Jurkat, Clone E6-1 (cell line): ENCODE measurements at places on chromosomes 5 and 9.

DNA sequence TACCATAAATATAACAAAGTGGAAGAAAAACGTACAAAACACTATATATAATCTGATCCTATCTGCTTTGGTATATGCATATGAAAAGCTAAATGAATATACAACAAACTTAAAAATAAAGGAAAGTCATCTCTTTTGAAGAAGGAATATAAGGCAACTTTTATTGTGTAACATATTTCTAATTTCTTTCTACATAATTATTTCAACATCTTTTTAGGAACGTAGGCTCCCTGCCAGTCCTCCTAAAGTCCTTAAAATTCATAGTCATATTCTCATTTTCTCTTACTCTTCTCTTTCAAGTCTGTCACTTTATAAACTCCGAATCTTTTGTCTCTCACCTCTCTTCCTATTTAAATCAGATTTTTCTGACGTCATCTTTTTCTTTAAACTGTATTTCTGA lies 9.6 kb downstream of the DEPDC1B start:
- no peak for DNase-seq

DNA sequence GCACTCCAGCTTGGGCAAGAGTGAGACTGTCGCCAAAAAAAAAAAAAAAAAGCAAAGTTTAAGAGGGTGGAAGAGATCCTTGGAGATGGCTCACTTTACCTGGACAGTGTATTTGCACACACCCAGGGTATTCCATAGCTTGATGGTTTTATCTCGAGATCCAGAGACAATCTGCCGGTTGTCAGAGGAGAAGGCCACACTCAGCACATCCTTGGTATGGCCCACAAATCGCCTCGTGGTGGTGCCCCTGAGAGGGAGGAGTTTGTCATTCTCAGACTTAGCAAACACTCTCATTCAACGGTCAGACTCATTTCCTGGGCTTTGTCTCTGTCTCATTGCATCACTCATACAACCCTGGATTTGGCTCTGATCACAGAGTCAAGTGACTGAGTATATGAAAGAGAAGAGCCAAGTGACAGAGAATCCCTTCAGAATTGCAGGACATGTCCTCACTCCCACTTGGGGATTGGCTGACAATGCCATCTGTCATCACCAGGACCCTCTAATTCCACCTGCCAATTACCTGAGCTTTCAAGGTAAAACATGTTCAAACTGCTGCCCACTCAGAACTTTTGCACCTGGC lies 2.2 kb downstream of the RACK1 start:
- DNase-seq: peak; percentile 49

DNA sequence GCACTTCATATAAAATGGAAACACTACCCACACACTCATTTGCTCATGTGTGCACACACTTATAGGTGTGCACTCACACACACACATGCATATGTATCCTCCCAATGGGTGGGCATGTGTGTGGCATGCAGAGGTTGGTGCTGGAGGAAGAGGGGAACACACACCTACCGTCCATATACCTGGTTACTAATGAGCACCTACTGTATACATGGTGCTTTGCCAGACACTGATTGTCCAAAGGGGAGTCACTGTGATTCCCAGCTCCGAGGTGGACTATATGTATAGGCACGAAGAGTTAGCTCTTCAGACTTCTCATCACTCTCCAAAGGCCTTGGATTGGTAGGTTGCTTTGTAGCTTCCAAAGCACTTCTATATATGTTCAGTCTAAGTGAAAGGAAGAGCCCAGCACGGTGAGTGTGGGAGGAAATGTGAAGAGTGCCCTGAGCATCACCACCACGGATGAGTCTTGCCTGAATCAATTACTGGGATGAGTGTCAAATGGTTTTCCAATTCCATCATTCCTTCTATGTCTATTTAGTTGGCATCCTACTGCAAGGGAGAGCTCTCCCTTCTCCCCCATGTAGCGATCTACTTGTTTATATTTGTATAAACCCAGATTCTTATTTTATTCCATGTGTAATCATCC lies 12.6 kb upstream of the ERGIC1 start:
- no peak for DNase-seq

GRCh38 chr5:132883261-132883834 lies 9.9 kb downstream of the LEAP2 start:
- DNase-seq: peak; percentile 29

- DNase-seq: no peak
Measured at GRCh38 chr9:72925891-72926290, 27.0 kb downstream of the ALDH1A1 start.

DNA sequence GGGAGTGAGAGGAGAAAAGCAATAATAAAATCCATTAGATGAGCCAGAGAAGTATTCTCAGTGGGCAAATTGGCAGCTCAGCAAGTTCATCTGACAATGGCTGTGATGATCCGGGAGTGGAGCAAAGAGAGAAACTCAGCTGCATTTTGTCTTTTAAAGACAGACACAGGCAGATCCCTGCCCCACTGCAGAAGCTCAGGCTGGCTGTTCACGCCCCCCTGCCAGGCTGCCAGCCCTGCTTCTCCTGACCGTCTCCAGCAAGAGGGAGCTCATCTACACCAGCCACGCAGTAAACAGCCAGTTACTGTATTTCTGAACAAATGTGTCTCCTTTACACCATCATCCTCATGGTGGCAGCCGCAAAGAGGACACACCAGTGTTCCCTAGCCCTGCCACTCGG lies 114.3 kb upstream of the SARDH start:
- no peak for DNase-seq

GRCh38 chr5:158553195-158553961 lies 546.3 kb downstream of the EBF1 start:
- no peak for DNase-seq

GRCh38 chr9:114112778-114113584 lies 13.9 kb upstream of the KIF12 start:
- DNase-seq: no peak

DNA sequence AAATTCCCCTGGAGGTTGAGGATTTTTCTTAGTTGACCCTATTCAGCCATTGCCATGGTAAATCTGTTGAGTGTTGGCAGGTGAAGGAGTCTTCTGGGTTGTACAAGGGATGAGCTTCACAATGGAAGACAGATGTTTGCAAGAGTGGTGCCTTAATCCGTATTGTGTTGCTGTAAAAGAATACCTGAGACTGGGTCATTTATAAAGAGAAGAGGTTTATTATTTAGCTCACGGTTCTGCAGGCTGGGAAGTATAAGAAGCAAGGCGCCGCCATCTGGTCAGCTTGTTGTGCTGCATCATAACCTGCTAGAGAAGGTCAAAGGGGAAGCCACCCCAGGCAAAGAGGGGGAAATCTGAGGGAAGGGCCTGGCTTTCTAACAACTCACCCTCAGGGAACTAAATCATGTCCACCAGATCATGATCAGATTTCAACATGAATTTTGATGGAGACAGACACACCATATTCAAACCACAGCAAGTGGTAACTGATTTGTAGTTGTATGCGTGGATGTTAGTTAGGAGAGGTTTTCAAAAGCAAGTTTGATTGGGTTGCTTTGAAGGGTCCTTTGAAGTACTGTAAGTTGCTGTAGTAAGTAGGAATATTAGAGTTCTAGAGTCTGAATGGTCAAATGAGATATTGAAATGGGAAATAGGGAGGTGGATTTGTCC lies 2.5 kb downstream of the TNPO1 start:
- DNase-seq: peak; percentile 56

- no peak for DNase-seq
Measured at GRCh38 chr5:178404987-178405386, 172.4 kb upstream of the PHYKPL start.

GRCh38 chr5:124639095-124639665 lies 107.3 kb downstream of the ZNF608 start:
- DNase-seq: no peak

- DNase-seq: no peak
Measured at GRCh38 chr5:169716287-169716686, 79.2 kb downstream of the DOCK2 start.

GRCh38 chr5:14869668-14870164 lies 1.9 kb downstream of the ANKH start:
- peak; percentile 17 for DNase-seq

DNA sequence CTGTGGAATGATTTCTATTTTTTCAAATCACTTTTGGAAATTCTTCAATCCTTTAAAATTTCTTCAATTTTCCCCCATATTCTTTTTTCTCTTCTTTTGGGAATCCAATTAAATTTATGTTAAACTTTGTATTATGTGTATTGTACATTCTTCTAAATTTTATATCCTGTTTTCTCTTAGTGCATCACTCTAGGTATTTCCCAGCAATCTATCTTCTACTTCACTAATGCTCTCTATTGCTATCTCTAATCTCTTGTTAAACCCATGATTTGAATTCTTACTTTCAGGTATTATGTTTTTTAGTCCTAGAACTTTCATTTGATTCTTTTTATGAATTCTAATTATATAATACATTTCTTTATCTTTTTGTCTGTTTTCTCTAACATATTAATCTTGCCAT lies 23.4 kb upstream of the SLC24A2 start:
- DNase-seq: no peak

DNA sequence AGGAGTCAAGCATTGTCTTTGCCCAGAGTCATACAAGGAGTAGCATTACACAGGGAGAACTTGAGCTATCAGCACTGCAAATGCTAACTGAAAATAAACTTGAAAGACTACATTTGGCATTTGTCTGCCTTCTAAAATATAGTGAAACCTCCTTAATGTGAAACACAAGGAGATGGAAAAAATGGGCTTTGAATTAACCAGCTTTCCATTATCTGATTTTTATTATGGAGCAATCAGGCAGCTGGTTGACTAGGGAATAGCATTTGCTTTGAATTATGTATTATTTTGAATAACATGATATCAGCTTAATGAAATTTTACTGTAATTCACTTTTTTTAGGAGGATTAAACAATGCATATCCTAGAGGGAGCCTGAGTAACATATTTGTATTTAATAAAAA lies 130.8 kb downstream of the GDNF start:
- no peak for DNase-seq

- DNase-seq: no peak
Measured at GRCh38 chr5:6805841-6806240, 92.6 kb downstream of the TENT4A start.

- DNase-seq: no peak
Measured at GRCh38 chr9:108681851-108682590, 173.8 kb downstream of the ACTL7B start.

DNA sequence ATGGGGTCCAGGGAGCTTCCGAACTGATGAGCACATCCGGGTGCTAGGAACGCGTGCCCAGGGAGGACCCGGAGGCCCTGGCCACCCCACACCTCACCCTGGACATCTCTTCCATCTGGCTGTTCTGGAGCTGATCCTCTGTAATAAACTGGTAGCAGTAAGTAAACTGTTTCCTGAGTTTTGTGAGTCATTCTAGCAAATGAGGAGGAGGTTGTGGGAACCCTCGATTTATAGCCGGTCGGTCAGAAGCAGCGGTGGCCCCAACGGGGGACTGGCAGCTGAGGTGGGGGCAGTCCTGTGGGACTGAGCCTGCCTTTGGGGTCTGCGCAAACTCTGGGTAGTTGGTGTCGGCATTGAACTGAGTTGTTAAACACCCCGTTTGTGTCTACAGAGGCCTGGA lies 15.4 kb upstream of the UBAC1 start:
- no peak for DNase-seq

DNA sequence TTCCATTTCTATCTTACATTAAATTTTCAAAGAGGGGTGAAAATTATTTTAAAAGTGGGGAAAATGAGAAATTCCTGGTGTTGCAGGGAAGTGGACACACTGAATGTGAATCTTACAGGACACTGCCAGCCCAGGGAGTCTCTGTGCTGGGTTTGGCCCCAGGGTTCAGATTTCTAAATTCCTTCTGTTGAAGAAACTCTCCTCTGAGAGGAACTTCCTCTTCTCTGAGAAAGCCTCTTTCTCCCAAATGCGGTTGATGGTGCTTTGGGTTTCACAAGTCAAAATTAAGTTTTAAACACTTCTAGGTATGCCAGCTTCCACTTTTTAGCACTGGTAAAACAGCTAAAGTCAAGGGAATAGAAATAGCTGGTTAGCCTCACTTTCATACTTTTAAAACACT lies 317.9 kb upstream of the ITGA1 start:
- no peak for DNase-seq

DNA sequence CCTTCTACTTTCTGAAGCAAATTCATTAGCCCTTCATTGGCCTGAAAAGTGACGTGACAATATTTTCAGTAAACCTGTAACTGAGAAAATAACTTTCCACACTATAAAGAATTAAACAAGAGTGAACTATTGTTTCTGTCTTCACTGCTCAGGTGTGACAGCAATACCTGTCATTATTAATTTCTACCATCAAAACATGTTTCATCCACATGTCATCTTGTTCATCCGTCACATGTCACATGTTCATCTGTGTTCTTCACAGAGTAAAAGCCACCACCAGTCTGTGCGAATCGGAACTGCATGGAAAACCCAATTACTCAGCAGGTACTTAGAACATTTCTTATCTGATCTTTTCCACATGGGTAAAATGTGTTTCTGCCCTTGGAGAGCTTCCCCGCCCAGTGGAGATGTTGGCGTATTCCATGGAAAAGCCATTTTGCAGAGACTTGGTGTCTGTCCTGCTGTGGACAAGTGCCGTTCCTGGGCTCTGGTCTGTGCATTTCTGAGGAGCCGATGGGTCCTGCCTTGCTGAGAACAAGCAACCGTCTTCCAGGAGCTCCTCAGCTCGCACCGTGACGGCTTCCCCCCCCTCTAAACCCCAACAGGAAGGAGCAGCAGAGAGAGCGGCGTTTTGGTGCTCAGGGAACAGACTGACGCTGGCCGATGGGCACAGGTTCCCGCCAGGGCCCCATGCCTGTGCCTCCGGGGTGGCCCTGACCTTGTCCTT lies 10.6 kb upstream of the EXOC3 start:
- DNase-seq: no peak

DNA sequence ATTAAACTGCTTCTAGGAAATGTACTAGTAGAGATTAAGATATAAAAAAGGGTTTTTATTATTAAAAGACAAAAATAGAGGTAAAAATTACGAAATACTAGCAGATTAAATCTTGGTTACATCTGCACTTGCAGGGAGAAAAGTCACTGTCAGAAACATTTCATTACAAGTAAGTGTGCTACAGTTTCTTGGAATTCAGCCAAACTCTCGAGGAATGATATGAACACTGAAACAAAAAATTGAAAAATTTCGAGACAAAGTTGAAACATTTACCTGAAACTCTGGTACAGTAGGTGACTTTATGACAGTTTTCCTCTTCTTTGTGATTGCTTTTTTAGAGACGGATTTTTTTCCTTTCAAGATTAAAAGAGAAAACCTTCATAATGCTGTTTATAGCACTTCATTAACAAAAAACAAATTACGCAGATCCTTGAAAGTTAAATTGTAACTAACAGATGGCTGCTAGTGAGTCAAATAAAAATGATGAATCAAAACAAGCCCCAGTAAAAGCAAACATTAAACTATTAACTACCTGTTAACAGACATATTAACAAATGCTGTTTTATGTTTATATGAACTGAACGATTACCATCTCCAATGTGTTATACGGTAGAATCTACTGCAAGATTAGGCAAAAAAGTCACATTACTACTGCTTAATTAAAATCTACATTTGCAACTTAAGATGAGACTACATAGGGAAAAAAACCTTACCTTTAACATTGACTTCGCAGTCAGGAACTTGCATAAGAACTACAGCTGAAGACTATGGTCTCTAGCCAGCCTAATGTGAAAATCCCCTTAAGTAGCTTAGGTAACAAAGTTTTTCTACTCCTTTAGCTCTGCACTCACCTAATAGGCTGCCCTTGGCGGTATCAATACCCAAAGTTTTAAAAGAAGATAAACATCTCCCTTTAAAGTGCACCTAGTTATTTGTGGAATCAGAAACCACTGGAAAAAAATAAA lies 61.4 kb downstream of the RANBP6 start:
- no peak for DNase-seq
